COLO829 (cell line): ENCODE measurements at places on chromosomes 2 and 18.

DNA sequence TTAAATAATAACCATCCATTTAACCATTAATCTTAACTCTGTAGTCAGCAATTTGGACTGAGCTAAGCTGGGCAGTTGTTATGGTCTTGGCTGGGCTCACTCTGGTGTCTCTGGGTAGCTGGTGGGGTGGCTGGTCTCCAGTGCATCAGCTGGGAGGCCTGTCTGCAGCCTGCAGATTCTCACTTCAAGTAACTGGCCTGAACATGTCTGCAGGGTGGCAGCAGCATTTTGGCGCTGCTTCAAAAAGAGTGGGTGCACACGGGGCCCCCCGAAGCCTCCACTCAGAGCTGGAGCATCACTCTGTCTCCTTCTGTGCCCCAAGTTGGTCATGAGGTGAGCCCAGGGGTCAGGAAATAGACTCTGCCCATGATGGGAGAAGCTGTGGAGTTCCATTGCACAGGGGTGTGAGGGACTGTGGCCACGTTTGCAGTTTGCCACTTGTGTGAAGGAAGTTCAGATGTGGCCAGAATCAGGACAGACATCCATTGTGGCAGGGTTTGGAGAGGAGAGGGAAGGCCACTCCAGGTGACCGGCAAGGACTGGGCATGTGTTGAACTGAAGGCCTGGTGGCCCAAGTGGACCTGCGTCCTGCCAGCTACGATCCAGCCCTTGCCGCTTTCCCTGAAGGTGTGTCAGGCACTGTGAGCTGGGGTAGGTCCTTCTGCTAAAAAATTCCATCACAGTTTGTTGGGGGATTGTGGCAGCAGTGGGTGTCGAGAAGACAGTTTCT is 4.9 kb upstream of the ALLC start:
- no peak for DNase-seq

GRCh38 chr2:48755473-48755872 is at the start of gene LHCGR:
LHCGR (minus strand) TSS chr2:48755724; CDS start chr2:48755671, 53 bp downstream.
- no peak for DNase-seq

GRCh38 chr2:62382757-62383156 is 123.2 kb downstream of the TMEM17 start:
- DNase-seq = no peak

GRCh38 chr2:63000801-63001200 is 49.8 kb upstream of the OTX1 start:
- no peak for DNase-seq

- no peak for DNase-seq
These were observed 452.7 kb downstream of the TGIF1 start for GRCh38 chr18:3902676-3903075.

DNA sequence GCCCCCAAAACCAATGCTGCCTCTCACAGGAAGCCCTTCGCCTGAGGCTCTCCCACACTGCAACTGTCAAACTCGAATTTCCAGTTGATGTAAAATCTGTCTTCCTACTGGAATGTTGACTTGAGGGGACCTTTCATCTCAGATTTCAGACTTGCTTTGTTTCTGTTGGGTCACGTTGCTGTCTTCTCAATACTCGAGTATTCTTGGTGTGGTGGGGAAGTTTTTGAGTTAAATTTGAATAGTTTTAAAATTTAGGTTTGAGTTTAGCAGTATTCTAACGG is 50.8 kb downstream of the AGAP1 start:
- DNase-seq = no peak

GRCh38 chr2:118747066-118747465 is 100.4 kb downstream of the EN1 start:
- no peak for DNase-seq

DNA sequence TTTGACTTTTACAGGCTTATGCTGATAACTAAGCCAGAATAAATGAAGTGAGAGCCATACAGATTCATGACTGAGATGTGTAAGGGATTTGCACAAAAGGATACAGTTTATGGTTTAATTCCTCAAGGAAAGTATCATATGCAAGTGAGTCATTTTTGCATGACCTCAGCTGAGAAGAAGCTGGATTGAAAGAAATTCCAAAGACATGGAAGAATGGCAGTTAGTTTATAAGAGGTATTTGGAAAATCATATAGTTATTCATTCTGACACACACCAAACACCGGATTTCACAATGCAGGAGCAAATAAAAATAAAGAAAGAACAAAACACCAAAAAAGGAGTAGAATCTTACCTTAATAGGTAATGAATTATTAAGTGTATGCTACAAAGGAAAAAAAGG is 83.2 kb upstream of the RND3 start:
- peak; percentile 92 for DNase-seq

GRCh38 chr18:35415511-35416073 is 38.5 kb upstream of the ZNF396 start:
- no peak for DNase-seq

- peak; percentile 78 for DNase-seq
These were observed 60.8 kb downstream of the EFEMP1 start for GRCh38 chr2:55862673-55863390.

GRCh38 chr2:36859366-36859792 is 107.0 kb downstream of the STRN start:
- DNase-seq = no peak

DNA sequence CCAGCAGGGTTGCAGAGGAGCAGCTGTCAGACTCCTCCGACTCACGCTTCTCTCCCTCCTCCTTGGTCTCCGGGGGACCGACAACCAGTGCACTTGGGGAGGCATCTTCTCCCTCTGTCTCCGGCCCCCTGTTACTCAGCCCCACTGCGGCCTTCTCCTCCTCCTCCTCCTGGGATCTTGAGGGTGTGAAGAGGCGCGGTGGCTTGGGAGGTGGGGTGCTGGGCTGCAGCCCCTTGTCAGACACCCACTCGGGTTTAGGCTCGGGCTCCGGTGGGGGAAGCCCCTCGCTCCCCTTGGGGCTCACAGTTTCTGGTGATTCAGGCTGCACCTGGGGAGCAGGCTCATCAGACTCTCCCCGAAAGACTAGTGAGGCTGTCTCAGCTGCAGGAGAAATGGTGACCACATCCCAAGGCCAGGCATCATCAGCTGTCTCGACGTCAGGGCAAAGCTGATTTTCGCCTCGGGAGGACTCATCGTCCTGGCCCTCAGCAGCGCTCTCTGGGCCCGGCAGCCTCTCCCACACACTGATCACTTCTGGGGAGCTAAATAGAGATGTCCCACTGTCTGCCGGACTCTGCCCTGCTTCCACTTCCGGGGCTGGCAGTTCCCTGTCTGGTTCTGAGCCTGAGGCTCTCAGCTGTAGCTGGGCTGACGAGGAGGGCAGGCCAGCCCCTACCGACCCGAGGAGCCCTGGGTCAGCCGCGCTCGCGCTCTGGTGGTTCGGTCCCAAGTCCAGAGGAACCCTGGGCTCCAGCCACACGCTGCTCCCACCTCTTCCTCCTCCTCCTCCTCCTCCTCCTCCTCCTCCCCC is 9.0 kb upstream of the SFXN5 start:
- no peak for DNase-seq

GRCh38 chr2:142933916-142934315 is 56.5 kb downstream of the KYNU start:
- no peak for DNase-seq

DNA sequence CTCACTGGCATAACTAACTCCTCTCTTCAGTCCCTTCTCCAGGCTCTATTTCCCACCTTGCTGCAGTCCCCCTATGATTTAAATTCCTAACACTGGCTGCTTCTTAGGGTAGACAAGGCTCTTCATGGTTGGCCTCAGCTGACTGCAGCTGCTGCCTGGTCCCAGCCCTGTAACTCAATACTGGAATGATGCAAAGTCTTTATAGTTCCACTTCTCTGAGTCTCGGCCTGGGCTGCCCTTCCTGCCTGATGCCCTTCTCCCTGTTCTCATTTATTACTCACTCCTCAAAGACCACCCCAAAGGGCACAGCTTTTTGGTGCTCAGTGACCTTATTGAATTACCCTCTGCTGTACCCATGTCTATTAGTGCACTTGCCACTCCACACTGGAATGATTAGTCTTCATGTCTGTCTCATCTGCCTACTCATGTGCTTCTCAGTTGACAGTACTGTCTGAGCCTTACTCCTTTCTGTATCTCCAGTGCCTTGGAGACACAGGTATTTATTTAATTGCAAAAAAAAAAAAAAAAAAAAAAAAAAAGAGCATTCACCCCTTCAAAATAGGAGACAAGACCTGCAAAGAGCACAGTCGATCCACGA is 199.4 kb upstream of the REV1 start:
- no peak for DNase-seq

DNA sequence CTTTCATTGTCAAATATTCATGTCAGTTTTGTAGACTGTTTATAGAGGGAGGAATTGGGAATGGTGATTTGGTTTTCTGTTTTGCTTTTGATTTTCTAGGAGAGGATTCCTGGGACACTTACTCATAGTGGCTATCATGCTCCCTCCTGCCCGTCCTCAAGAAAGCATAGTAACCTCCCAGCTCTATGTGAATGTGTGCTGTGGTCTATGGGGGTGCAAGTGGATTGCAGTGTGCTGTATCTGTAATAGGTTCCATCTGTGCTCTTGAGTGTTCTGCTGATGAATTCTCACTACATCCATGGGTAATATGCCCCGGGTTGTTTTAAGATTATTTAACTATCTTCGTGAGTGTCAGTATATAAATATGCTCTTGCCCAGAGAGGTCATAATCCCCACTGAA is 811.3 kb downstream of the CNTNAP5 start:
- DNase-seq = no peak

DNA sequence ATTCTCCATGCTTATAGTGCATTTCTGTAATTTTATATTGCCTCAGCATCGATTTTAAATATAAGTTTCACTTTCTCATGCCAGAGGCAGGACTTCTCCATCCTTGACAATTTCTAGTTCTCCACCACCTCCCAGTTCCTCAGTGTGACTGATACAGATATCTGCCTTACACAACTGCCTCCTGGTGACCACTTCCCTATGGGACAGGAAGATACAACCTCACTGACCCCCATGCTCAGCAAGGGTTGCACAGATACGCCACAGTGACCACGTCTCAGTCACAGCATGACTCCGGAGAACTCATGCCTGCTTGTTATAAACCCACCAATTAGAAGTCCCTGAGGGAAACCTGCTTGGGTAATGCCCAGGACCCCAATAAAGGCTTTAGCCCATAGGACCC is 284.0 kb upstream of the MC4R start:
- DNase-seq = no peak

- DNase-seq = no peak
These were observed 12.5 kb downstream of the MOCOS start for GRCh38 chr18:36199691-36200295.

GRCh38 chr2:36246320-36246990 is 109.1 kb upstream of the CRIM1 start:
- no peak for DNase-seq

DNA sequence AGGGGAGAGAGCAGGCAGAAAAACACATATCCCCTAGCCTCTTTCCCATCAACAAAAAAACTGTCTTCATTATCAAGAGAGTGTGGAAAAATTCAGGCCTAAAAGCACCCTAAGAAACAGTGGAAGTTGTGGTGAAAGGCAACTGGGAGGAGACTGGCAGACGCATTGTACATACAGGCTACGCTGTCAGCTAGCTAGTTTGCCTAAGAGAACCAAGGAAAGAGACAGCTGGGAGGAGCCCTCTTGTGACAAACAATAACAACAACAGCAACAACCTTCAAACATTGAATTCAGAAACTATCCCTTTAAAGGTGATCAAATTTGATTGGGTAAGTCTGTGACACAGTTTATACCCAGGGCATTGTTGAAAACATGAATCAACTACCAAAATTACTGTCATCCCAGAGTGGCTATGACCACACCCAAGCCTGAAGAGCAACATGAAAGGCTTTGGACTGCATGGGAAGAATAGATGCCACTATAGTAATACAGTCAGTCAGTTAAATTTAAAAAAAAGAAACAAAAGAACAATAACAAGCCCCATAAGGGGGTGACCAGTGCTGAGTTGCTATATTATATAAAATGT is 88.9 kb upstream of the CRIM1 start:
- no peak for DNase-seq

DNA sequence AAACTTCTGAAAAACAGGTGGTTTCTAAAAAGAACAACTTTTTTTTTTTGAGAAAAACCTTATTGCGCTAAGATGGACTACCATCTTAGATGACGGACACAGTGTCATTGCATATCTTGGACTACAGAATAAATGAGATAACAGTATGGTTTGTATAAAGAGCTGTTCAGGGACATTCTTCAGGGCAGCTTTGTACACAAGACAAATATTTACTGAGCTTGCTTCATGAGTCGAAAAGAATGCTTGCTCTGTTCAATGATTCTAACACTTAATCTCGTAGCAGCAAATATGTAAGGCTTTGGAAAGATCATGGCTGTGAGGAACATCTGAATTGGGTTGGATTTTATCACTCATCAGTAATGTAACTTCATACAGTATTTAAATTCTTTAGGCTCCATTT is 282.5 kb upstream of the CWC22 start:
- no peak for DNase-seq

- peak; percentile 84 for DNase-seq
These were observed 50.0 kb downstream of the MC4R start for GRCh38 chr18:60322591-60322990.

GRCh38 chr2:18645315-18645714 is 55.9 kb upstream of the NT5C1B start:
- no peak for DNase-seq

- DNase-seq = no peak
These were observed 91.4 kb upstream of the PXDN start for GRCh38 chr2:1835581-1836201.

DNA sequence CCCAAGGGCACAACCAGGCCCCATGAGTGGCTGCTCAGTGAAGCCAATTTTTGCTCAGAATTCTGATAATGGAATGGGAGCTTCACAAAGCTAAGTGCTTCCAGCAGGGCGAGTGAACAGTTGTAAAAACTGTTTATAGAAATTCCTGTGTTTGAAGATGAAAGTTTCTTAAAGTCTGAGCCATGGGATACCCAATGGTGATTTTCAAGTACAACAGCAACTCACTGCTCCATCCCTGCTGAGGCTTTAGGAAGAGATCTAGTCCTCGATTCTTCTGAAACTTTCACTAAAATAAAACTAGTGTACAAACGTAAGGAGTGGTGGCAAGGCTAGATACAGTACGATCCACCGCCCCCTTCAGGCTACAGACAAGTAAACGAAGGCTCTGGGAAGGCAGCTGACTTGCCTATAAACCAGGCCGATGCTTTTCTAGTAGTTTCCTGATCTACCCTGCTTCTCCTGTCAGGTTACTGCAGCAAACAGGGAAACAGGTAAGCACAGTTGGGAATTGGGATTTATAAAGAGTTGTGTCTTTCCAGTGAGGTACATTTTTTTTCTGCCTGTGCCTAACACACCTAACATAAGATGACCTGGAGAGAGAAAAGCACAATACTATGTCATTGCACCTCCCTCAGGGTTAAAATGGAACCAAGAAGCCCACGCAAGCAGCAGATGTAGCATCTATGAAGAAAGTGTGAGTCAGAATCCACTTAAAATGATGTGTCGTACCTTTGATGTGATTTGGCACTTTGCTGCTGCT is 108.7 kb downstream of the UXS1 start:
- DNase-seq = no peak

DNA sequence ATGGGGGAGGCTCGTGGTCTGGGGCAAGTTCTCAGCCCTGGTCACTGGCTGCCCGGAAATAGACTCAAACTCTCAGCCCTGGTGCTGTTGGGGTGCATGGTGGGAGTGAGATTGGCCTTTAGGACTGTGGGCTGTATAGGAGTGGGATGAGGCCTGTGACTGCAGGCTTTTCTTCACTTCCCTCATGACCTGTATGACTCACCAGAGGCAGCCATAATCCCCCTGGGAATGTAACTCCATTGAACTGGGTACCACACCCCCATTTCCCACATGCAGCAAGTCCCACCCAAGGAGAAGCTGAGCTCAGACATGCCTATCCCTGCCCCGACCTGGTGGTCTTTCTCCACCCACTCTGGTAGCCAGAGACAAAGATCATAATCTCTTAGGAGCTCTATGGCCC is 177.7 kb upstream of the OSR1 start:
- no peak for DNase-seq
